ENCODE measurements at places on chromosomes 6 and 20.

GRCh38 chr6:47734831-47735481 is 36.6 kb downstream of the ADGRF4 start:
- no peak for DNase-seq

DNA sequence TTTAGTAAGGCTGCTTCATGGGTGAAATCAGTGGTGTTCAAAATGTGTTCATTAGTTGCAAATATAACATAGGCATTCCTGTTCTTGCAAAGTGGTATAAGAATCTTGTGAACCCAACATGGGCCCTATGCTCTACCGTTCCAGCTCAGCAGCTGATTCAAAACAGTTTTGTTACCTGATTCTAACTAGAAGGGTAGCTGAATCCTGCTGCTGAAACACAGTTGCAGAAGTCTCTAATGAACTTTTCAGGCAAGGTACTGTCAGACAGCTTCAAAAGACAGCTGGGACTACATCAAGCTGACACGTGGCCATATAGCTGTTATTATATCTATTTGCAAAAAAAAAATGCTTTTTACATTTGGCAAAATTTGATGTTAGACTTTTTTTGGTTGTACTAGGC is 22.7 kb downstream of the THEMIS start:
- DNase-seq = no peak

- peak; percentile 91 for DNase-seq
Observed at GRCh38 chr20:57390604-57391438, at the start of gene RBM38. RBM38 (plus strand) TSS chr20:57391396; CDS start chr20:57391582, 186 bp downstream.

DNA sequence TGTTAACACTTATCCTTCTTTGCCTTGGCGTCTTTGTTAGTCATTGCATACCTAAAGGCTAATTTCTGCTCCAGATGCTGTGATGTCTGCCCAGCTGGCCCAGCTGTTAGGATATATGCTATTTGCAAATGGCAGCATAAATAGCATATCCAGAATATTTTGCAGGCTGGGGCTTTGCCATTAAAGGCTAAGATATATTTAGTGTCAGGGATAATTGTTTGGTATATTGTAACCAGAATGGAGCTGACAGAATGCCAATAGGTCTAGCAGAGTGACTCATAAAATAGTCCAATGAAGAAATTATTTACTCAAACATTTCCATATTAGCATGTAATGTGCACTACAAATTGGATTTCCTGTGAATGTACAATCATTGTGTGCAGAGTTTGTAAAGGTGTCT is 584.1 kb upstream of the FLRT3 start:
- no peak for DNase-seq

GRCh38 chr6:56909115-56909907 is 45.6 kb upstream of the BEND6 start:
- no peak for DNase-seq

- DNase-seq = no peak
Observed at GRCh38 chr20:38888059-38888831, 38.0 kb upstream of the FAM83D start.

DNA sequence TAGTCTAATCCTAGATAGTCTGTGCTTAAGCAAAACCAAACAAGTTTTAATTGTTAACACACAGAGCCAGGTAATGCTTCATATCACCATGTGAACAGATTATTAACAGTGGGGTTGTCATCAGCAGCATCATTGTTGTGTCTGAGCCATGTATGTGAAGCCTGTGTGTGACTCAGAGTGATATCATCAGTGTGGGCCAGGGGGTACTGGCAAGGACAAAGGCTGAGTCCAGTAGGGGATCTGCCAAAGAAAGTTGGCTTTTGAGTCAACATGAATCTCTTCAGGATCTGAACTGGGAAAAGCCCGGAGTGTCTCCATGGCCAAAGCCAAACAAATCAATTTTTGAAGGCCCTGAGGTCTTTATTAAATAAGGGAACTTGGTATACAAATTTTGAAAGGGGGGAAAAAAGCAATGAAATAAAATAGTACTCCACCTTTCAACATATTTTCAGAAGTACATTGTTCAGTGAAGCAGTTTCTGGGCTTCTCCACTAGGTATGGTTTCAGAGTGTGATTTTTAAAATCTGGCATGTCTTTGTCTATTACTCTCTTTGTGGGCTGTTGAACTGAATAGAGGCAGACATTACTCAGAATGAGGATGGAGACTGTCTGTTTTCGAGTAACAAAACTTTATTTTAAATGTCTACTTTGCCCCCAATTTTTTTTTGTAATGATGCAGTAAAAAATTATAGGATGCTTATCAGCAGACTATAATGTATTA is 444.2 kb upstream of the JAG1 start:
- DNase-seq = no peak

GRCh38 chr20:10434832-10435812 is at the start of gene SLX4IP:
SLX4IP (plus strand) TSS chr20:10435305; CDS start chr20:10458205, 22,900 bp downstream.
- DNase-seq = peak; percentile 91

GRCh38 chr6:71486461-71486860 is 197.8 kb downstream of the OGFRL1 start:
- no peak for DNase-seq

DNA sequence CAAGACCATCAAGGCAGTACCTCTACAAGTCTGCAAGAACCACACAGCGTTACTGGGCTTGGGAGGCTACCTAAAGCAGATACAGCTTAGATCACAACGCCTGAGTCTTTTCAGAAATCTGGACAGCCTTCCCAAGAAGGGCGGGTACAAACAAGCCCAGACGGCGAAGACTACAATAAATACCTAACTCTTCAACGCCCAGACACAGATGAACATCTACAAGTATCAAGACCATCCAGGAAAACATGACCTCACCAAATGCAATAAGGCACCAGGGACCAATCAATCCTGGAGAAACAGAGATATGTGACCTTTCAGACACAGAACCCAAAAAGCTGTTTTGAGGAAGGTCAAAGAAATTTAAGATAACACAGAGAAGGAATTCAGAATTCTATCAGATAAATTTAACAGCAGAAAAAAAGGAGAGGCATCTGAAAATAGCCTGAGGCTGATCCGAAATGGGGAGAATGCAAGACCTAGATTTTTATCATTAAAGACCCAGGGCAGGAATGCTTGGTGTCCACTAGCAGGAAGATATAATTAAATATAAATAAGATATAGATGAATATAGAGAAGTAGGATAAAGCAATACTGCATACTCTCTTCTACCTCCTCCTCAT is 131.7 kb upstream of the COL21A1 start:
- DNase-seq = no peak

DNA sequence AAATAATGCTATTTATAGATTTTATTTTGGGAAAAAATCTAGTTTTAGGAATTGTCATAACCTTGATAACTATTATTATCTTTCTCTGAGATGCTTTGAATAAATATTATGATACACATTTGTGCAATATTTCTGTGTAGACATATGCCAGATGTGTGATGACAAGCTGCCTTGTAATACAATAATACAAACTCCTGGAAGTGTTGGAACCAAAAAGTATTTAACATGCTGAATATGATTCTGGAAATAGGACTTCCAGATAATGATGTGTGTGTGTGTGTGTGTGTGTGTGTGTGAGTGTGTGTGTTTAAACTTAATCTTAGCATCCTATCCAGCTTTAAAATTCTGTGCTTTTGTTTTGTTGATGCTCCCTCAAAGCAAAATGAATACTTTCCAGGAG is 233.6 kb downstream of the ADGRB3 start:
- DNase-seq = no peak

- DNase-seq = no peak
Observed at GRCh38 chr6:35441205-35441604, 10.9 kb upstream of the FANCE start.

DNA sequence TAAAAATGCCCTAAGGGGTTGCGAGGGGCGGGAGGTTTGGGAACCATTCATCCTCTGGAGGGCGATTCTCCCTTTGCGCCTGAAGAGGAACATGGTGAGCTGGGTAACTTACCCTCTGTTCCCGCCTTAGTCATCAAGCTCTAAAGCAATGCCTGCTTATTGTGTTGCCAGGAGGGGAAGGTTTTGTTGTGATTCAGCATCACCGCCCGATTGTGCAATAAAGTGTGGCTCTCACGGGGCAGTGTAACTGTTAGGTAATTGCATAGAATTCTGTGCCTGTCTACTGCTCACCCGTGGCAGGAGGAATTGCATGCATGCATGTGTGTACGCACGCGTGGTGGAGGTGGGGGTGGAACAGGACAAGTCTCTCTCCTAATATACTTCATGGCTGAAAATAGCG is 95.5 kb upstream of the AGPAT4 start:
- no peak for DNase-seq

- DNase-seq = no peak
Observed at GRCh38 chr6:128757961-128758360, 125.0 kb upstream of the LAMA2 start.

DNA sequence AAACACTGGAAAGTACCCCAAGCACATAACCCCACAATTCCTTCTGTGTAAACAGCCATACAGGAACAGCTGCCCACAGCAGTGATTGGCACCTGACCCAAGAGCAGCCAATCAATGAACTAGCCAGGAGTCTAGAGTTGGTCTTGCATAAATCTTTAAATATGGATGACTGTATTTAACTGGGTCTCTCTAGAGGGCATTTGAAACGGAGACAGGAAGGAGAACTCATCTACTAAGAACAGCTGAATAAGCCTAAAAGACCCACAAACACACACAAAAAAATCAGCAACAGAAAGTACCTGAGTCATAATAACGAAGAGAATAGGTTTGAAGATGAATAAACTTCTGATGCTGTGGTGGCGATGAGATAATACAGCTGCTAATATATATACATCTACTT is 49.0 kb upstream of the ASF1A start:
- no peak for DNase-seq

DNA sequence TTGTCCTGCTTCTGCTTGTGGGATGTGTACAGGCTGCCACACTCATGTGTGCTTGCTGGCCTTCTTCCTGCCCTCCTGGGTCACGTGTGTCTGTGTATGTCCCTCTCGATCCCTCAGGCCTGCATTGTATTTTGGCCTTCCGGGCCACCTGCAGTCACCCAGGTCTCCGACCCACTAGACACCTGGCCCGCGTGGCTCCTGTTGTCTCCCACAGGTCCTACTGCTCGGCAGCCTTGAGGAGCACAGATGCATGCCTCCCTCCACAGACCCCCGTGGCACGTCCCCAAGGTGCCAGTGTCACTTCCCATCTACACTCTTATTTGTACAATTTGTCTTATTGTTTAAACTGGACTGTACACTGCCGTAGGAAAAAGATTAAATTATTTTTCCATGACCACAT is 43.1 kb downstream of the FOXC1 start:
- no peak for DNase-seq

- peak; percentile 11 for DNase-seq
Observed at GRCh38 chr6:163729127-163729872, 314.8 kb downstream of the QKI start.

- peak; percentile 78 for DNase-seq
Observed at GRCh38 chr6:193773-194310, 98.4 kb upstream of the DUSP22 start.

DNA sequence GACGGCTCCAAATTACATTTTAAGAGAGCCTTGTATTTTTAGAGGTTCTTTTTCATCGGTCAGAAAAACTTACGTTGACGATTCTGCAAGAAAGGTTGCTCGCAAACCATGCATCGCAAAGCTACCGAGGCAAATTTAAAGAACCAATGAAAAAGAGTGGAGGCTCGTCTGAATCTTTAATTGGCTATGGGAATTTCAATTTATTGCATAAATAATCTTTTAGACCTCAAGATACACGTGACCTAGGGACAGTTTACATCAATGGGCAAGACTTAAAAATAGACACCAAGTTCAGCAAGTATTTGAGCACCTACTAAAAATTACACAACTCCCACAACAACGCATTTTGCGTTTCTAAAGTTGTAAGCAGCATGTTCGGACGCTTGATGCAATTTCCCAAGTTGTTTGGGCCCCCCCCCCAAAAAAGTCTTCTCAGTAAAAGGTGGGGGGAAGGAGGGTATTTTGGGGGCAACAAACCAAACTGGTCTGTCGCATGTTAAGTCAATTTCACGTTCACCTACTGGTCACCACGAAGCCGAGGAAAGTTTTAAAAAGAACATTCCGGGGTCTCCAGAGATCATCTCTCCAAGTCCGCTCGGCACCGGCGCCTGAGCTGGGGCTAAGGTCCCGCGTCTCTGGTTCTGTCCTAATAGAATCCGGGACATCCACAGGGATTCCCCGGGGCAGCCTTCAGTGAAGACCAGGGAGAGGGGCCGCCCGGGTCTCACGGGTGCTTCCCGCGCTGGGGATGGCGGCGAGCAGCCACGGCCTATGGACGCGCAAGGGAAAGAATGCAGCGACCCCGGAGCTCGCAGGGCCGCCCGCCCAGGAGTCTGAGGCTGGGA is 851 bp downstream of the SNX5 start:
- no peak for DNase-seq

DNA sequence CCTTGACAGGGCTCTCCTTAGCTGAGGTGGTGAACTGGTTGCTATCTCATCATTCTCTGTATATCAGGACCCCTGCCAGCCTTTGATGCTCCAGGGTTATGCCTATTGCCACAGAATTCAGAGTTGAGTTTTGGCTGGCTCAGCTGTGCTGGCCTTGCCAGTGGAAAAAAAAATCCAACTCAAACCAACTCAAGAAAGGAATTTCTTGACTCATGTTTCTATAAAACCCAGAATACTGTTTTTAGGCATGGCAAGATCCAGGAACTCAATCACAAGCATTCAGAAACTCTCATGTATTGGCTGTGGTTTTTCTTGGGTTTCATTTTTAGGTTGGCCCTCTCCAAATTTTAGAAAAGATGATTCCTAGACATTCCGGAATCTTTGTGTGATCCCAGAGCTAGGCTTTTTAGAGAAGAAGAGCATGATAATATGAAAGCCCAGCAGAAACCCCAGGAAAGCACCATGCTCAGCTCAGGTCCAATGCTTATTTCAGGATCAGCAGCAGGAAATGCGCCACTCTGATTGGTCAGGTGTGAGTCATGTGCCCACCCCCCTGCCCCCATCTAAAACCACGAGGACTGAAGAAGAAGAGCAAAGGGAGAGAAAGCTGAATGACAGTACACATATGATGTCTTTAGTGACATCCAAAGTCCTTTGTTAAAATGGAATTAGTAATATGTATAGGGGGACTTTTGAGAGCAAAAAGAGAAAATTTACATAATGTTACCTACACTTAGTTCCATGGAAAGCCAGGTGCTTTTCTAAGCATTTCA is 122.9 kb downstream of the RNF144B start:
- no peak for DNase-seq

DNA sequence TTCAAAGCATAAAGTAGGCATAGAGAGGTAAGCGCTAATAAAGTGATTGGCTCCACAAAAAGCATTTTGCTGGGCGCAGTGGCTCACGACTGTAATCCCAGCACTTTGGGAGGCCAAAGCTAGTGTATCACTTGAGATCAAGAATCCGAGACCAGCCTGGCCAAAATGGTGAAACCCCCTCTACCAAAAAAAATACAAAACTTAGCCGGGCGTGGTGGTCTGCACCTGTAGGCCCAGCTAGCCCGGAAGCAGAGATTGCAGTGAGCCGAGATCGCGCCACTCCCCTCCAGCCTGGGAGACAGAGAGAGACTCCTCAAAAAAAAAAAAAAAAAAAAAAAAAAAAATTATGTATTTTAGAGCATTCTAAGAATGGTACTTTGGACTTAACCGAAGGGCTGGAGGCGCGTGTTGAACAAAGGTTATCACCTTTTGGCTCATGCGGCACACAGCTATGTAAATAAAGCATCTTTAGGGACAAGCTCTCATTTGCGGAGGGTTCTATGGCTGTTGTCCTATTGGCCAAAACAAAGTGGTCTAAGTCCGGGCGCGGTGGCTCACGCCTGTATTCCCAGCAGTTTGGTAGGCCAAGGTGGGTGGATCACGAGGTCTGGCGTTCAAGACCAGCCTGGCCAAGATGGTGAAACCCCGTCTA is 17.4 kb downstream of the HFE start:
- no peak for DNase-seq

Data from activated CD8-positive, alpha-beta memory T cell treated with anti-CD3 and anti-CD28 coated beads for 24 hours (primary cell).